Pancreas (tissue), 10 donors: ENCODE measurements at places on chromosomes 3 and 15. TPM values are rescaled to one million over a fixed set of nuclear protein-coding genes. Genes with fewer than 3 reads are reported as not detected.

GRCh38 chr15:51051776-51052175, 42.9 kb downstream of the TNFAIP8L3 start:
- H3K4me1 ChIP-seq: peaks cover 10% of the 10 kb centered on the region
- H3K27me3 ChIP-seq: no peaks in the 10 kb centered on the region
- DNase-seq: no peak
- no peak overlapping the region for H3K4me3 ChIP-seq
- H3K27ac ChIP-seq: no peak overlapping the region
- no peaks in the 10 kb centered on the region for H3K36me3 ChIP-seq

DNA sequence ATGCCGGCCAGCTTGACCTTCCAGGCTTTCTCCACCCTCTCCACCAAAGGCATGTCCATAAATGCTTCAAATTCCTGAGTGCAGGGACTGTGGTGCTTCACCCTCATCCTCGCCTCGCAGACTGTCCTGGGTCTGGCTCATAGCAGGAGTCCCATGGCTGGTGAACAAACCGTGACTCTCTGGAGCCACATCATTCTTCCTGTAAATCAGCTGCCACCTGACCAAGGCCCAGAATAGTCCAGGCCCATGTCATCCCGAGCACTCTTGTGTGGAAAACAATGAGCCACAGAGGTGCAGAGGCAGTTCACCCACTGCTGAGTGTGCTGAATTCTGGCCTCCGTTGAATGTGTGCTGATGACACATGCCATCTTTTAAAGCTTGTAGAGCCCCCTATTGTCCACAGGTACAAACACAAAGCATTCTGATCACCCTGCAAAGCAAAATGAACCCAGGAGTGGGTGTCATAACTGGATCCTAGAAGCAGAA, 68.6 kb downstream of the ABHD5 start:
- H3K36me3 ChIP-seq: no peaks in the 10 kb centered on the region
- no peaks in the 10 kb centered on the region for H3K27me3 ChIP-seq
- H3K4me3 ChIP-seq: no peak overlapping the region
- H3K4me1 ChIP-seq: no peaks in the 10 kb centered on the region
- no peak overlapping the region for H3K27ac ChIP-seq

DNA sequence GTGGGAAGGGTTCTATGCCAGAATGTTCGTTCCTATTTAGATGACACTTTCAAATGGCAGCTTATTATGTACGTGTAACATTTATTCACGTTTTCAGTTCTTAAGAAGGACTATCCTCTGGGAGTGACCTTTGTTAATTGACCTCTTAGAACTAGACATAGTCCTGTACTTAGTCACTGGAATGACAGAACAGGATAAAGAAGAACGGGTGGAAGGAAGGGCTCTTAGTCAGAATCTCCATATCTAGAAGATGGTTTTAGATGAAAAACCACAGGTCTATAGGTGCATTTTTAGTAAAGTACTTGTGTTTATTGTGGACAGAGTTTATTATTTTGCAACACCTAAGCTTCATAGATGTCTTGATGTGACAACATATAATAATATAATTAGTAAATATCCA, 6.5 kb downstream of the METTL6 start:
- no peaks in the 10 kb centered on the region for H3K4me1 ChIP-seq
- no peak overlapping the region for H3K4me3 ChIP-seq
- no peaks in the 10 kb centered on the region for H3K36me3 ChIP-seq
- no peaks in the 10 kb centered on the region for H3K27me3 ChIP-seq

DNA sequence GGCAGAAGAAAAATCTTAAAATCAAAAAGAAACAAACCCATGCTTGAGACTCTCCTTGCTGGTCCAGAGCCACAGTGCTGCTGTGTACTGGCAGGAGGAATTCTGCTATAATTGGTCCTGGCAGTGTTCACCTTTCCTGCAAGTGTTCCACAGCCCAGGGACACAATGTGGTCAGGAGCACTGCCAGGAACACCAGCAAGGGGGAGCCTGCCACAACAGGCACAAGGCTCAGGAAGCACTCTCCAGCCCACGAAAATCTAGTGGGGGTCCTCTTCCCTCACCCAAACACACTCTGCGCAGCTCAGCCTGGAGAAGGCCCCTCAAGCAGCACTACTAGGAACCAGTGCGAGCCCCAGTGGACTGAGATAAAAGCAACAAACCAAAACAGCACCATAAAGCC, 92.9 kb downstream of the UBE3A start:
- H3K4me3 ChIP-seq: no peak overlapping the region
- no peaks in the 10 kb centered on the region for H3K27me3 ChIP-seq
- no peaks in the 10 kb centered on the region for H3K4me1 ChIP-seq
- H3K27ac ChIP-seq: no peak overlapping the region
- DNase-seq: no peak

GRCh38 chr3:50423543-50423942, 64.2 kb upstream of the TMEM115 start:
- no peaks in the 10 kb centered on the region for H3K36me3 ChIP-seq
- H3K27ac ChIP-seq: no peak overlapping the region
- no peaks in the 10 kb centered on the region for H3K27me3 ChIP-seq
- no peak for DNase-seq

DNA sequence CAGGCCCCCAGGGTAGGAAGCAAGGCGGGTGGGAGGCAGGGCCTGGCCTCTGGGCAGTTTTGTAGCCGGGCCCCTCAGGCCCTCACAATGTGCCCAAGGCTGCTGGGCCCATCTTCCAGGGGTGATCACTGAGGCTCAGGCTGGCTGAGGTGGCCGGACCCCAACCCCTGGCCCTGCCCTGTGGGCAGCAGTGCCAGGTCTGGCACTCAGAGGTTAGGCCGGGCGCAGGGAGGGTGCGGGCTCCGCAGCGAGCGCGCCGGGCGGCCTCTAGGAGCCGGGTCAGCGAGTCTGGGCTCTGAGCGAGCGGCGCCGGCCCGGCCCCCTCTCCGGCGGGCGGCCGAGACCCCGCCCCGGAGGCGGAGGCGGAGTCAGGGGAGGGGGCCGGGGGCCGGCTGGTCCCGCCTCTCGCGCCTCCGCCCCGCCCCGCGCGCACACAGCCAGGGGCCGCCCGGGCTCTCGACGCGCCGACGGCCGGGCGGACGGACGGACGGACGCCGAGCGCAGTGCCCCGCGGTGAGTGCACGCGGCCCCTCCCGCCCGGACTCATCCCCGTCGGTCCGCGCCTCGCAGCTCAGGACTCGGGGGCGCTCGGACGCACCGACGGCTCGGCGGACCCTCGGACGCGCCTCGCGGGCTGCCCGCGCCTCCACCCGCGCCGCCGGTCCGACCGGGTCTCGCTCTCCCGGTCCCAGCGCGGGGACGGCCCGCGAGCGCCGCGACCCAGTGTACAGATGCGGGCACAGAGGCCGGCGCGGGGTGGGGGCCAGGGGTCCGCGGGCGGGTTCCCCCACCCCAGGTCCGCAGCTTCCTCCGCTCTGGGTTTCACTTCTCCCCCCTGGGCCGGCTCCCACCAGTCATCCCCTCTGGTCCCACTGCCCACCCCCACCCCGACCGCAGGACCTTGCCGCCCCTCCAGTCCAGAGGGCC, at the start of gene FBLN2:
TSS of gene FBLN2 (plus strand) at position 430 of the 927 bp plus-strand sequence. CDS start 21,231 bp downstream, outside the sequence.
- H3K36me3 ChIP-seq: no peaks in the 10 kb centered on the region
- peak; percentile 73 for DNase-seq
- H3K4me1 ChIP-seq: no peaks in the 10 kb centered on the region

DNA sequence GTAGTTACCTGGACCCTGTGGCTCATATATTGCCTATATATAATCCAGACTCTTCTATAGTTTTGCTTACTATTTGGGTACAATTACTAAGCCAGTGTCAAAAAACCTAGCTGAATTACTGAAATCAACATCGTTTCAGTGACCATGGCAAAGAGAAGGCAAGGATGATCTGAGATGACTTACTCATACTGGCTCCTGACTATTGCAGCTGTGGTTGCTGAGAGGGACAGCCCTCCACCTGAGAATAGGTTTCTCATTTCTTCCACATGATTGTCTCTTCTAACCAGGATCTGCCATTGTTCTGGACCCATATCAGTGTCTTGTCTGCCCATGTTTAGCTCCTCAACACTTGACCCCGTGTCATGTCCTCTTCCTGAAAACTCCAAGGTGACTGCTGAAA, 30.2 kb downstream of the CASR start:
- H3K4me1 ChIP-seq: peaks cover 7% of the 10 kb centered on the region
- DNase-seq: no peak
- H3K36me3 ChIP-seq: no peaks in the 10 kb centered on the region
- no peaks in the 10 kb centered on the region for H3K27me3 ChIP-seq

DNA sequence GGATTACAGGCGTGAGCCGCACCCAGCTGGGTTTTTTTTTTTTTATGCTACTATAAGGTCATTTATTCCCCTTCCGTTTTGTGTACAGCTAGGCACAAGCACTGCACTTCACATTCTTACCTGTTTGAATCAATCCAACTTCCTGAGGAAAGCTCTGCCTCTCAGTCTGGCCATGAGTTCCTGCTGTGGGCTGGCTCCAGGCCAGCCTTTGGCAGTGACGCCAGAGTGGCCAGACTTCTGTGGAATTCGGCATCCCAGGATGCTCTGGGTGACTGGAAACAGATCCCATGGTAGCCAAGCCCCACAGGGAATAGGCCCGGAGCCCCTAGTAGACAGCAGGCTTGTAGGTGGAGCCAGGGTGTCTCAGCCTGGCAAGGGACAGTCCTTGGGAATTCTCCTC, 21.5 kb upstream of the TIMP4 start:
- H3K4me1 ChIP-seq: no peaks in the 10 kb centered on the region
- peak overlapping the region; percentile 15 for H3K27ac ChIP-seq
- H3K4me3 ChIP-seq: no peak overlapping the region
- no peaks in the 10 kb centered on the region for H3K27me3 ChIP-seq
- DNase-seq: peak; percentile 59
- H3K36me3 ChIP-seq: no peaks in the 10 kb centered on the region

- H3K4me1 ChIP-seq: peaks cover 3% of the 10 kb centered on the region
These were observed 38.0 kb upstream of the TM4SF1 start for GRCh38 chr3:149415484-149415883.

DNA sequence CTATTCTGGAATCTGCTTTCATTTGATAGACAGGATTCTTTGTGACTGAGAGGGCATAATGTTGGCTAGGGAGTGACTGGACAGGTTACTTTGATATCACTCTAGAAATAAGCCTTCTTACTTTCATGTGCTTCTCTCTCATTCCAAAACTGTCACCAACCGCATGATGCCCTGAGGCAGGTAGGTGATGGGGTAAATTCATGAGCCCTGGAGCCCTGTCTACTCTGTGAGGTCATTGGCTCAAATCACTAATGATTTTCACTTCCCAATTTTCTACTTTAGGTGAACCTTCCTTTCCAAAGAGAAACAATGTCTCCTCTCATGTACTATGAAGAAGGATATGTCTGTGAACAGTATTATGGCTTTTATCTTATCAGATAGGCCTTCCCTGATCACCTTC, 596.7 kb downstream of the TUSC7 start:
- DNase-seq: no peak
- H3K27ac ChIP-seq: no peak overlapping the region
- H3K27me3 ChIP-seq: no peaks in the 10 kb centered on the region
- no peak overlapping the region for H3K4me3 ChIP-seq

DNA sequence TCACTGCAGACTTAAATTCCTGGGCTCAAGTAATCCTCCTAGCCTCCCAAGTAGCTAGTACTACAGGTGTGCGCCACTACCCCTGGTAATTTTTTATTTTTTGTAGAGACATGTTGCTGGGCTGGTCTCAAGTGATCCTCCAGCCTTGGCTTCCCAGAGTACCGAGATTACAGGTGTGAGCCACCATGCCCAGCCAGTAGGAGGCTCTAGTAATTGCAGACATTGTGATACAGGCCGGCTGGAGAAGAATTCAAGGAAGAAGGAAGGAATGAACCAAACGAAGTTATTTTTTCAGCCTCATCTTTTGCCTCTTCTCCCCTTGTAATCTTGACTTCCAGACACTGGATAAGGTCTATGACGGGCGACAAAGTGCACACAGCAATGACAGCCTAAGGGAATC, 3.2 kb upstream of the PPP4R2 start:
- no peaks in the 10 kb centered on the region for H3K27me3 ChIP-seq
- H3K36me3 ChIP-seq: no peaks in the 10 kb centered on the region
- peaks cover 5% of the 10 kb centered on the region for H3K4me1 ChIP-seq
- no peak overlapping the region for H3K4me3 ChIP-seq
- no peak overlapping the region for H3K27ac ChIP-seq

- no peak overlapping the region for H3K4me3 ChIP-seq
- H3K36me3 ChIP-seq: no peaks in the 10 kb centered on the region
These were observed 160.7 kb upstream of the MCTP2 start for GRCh38 chr15:94070356-94071295.

DNA sequence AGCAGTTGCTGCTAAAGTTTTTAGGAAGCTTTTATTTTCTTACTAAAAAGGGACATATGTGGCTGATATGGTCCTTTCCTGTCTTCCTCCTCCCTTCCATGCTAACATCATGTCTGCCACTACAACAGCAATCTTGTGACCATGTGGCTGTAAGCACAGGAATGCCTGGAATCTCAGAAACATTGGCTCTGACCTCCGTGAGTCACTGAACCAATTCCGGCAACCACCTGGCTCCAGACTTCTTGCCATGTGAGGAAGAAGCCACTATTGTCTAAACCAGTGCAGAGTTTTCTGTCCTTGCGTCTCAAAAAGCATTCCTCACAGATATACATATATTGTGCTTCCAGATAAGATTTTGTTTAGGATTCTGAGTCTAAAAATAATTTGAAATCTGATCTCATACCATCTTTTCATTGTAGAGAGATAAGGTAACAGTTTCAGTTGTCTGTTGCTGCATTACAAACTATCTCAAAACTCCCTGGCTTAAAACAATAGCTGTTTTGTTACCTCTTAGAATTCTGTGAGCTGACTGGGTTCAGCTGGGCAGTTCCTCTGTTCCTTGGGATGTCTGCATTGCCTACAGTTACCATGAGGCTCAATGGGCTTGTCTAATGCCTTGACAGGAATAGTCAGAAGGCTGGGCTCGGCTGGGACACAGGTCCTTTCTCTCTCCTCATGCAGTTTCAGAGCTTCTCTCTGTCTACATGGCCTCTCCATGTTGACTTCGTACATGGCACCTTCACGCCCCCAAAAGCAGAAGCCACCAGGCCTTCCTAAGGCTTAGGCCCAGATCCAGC, 77.3 kb upstream of the MAGI1 start:
- no peak overlapping the region for H3K27ac ChIP-seq
- no peak for DNase-seq
- no peaks in the 10 kb centered on the region for H3K27me3 ChIP-seq
- H3K36me3 ChIP-seq: no peaks in the 10 kb centered on the region
- no peaks in the 10 kb centered on the region for H3K4me1 ChIP-seq
- H3K4me3 ChIP-seq: no peak overlapping the region

- DNase-seq: no peak
- no peak overlapping the region for H3K27ac ChIP-seq
- no peak overlapping the region for H3K4me3 ChIP-seq
- H3K36me3 ChIP-seq: no peaks in the 10 kb centered on the region
- no peaks in the 10 kb centered on the region for H3K27me3 ChIP-seq
- no peaks in the 10 kb centered on the region for H3K4me1 ChIP-seq
These were observed 39.6 kb downstream of the RASGRF1 start for GRCh38 chr15:79051029-79051428.

GRCh38 chr3:128188956-128189355, 35.7 kb downstream of the EEFSEC start:
- no peak overlapping the region for H3K27ac ChIP-seq
- no peak for DNase-seq
- no peak overlapping the region for H3K4me3 ChIP-seq

SI gene
- total RNA-seq: not detected

GRM7 gene
- not detected for total RNA-seq

ONECUT1 gene
- 37.9 TPM for total RNA-seq

LMLN gene
- total RNA-seq: 4.5 TPM
